ENCODE measurements at places on chromosomes 16 and 17.

- DNase-seq = peak; percentile 88
These were observed 6.1 kb upstream of the SP2 start for GRCh38 chr17:47889734-47890529.

DNA sequence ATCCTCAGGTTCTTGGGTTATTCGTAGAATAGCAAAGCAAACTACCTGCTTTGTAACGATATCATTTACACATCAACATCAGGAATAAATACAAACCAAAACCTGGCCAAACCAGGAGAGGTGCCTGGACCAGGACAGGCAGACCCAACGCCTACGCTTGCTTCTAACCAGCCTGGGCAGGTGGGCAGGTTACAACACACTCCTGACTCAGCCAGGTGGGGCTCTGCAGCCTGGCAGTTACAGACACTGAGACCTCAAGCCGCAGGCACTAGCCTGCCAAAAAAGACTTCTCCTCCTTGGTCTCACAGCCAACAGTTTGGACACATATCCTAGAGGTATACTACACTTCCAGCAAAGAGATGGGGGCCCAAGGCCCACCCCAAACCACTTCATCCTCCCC is 14.0 kb downstream of the ANKRD11 start:
- no peak for DNase-seq

GRCh38 chr16:27431773-27432532 is 30.0 kb downstream of the IL21R start:
- no peak for DNase-seq

DNA sequence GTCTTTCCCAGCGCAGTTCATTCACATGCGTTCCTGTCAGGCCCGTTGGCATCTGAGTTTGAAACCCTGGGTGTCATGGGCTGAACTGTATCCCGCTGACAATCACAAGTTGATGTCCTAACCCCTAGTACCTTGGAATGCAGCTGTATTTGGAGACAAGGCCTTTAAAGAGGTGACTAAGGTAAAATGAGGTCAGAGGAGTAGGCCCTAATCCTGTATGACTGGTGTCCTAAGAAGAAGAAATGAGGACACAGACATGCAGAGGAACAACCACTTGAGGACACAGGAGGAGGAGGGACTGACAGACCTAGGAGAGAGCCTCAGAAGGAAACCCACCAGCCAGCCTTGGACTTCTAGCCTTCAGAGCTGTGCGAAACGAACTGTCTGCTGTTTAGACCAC is 33.1 kb downstream of the TRPV2 start:
- no peak for DNase-seq

- no peak for DNase-seq
These were observed 67.9 kb downstream of the HIC1 start for GRCh38 chr17:2122641-2123302.

DNA sequence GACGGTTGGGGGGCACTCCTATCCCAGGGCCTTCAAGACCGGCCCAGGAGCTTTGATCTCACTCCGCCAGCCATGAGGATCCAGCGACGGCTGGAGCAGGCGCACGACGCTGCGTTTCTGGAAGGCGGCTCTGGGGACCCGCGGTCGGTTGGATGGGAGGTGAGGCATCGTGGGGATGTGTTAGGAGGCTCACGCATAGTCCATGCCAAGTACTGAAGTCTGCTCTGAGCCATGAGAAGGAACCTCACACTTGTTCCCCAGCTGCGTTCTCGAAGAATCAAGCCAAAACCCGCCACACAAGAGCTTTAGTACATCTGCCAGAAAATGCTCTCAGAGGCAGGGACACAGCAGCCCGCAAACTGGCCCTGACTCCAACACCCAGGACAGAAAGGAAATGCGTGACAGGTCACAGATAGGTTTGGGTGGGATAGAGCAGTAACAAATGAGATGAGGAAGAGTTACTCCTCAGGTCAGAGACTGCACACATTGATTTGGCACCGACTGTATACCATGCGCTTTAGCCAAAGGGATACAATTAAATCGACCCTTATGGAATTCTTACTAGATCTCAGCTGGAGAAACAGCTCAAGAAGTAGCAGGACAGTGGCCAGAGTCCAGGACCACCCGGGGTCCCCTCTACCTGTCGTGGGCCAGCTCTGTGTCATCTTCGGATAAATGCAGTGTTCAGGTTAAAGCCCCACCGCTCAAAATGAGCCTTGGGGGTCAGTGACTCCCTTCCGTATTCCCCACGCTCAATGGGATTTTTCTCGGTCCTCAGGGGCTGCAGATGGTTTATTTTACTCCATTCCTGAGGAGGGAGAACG is 6.7 kb upstream of the GSG1L start:
- no peak for DNase-seq

DNA sequence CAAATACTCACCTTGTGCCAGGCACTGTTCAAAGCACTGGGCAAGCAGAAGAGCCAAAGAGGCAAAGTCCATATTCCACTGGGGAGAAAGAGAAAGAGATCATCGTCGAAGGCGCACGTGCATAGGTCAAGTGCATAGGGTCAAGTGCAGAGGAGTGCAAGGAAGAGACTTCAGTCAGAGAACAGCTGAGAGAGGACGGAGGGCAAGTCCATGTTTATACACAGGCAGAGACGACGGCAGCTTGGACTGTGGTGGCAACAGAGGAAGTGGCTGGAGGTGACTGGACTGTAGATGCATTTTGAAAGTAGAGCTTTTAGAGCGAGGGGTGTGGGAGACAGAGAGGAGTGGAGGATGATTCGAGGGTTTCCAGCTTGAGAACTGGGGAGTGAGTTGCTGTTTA is 74.7 kb upstream of the SDK2 start:
- DNase-seq = no peak

- no peak for DNase-seq
These were observed 997 bp downstream of the HOXB7 start for GRCh38 chr17:48609759-48610281.

GRCh38 chr16:83802135-83802534 is 5.6 kb upstream of the HSBP1 start:
- no peak for DNase-seq

- DNase-seq = no peak
These were observed 53.8 kb downstream of the PDPK1 start for GRCh38 chr16:2591476-2592240.

- DNase-seq = no peak
These were observed 9.3 kb downstream of the SAP30BP start for GRCh38 chr17:75676461-75676860.

GRCh38 chr17:9371019-9371418 is 204.6 kb downstream of the STX8 start:
- DNase-seq = no peak

GRCh38 chr16:47999595-47999994 is 156.2 kb downstream of the ABCC12 start:
- no peak for DNase-seq

- DNase-seq = no peak
These were observed 17.0 kb downstream of the DUSP14 start for GRCh38 chr17:37506678-37507077.

- no peak for DNase-seq
These were observed 294.6 kb upstream of the HSBP1 start for GRCh38 chr16:83513008-83513755.

DNA sequence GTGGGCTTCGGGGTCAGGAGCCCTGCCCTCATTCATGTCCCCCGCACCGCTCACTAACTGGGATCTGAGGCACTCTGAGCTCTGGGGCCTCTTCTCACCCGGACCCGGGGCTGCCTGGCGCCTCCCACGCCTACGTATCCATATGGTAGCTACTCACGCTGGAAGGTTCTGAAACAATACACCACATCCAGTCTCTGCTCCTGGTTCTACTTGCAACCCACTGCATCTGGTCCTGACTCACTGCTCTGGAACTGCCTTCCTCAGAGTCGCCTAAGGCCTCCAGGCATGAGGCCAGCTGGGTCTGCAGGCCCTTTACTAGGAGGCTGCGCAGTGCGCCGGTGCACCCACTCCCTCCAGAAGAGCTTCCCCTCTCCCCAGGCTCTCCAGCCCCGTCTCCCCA is 18.1 kb downstream of the USP36 start:
- DNase-seq = no peak

DNA sequence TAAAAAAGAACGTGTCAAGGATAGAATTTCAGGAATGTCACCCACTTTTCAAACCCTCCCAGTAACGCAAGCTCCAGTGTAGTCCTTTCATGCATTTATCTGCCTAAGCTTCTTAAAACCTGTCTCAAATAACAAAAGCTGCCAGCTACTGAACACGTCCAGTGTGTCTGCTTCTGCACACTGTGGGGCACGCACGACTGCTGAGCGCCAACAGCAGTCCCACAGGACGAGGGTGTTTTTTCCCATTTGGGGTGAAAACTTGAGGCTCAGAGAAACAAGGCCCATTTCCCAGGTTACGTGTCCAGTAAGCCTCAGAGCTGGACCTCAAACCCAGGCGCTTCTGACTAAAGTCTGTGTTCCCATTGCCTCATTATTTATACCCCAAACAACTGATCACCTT is 17.2 kb downstream of the NTAN1 start:
- no peak for DNase-seq

DNA sequence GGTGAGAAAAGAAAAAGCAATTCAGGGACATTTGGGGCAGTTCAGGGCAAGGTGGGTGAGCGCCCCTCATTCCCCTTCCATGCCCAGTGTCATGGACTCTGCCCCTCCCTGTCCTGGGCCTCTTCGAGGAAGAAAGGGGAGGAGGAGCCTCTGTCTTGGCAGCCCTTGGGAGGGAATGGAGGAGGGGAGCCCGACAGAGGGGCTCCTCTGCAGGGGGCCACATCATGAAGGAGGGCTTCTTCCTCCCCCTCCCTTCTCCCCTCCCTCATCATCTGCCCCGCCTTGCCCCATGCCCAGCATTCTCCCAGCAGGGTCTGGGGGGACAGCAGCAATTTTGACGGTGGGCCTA is 33.2 kb upstream of the TAC4 start:
- DNase-seq = no peak

DNA sequence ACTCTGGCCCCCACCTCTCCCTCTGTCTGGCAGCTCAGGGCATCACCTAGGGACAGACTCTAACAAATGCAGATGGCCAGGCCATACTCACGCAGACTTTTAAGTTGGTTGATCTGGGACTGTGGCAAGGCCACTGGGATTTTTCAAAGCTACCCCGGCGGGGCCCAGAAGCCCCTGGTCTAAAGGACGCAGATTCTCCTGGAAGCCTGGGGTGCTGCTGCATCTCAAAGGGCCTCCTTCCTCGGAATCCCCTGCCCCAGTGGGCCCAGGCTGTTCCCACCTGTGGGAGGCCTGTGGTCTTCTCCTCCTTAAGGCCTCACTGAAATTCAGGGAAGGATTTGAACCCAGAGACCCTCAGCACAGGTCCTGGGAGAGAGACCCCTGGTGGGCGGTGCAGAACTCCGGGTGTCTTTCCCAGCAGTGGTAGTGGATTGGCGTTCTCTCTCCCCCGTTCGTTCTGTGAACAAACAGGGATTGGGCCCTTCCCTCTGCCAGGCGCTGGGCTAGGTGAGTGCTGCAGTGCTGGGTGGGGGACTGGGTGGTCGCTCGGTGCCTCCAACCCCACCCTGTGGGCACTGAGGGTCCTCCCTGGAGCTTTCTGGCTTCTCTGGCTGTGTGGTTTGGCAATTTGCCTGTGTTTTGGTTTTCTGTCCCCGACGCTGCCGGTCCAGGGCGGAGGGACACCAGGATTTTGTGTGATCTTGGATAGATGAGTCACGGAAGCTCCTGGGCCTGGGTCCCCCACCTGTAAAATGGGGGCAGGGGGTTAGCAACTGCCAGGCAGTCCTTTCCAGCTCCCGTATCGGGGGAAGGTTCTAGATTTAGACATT is 160.5 kb upstream of the GSE1 start:
- DNase-seq = no peak

- no peak for DNase-seq
These were observed 15.5 kb downstream of the TBC1D24 start for GRCh38 chr16:2490190-2491105.

GRCh38 chr17:45050481-45051059 is 862 bp downstream of the DCAKD start:
- DNase-seq = peak; percentile 23

DNA sequence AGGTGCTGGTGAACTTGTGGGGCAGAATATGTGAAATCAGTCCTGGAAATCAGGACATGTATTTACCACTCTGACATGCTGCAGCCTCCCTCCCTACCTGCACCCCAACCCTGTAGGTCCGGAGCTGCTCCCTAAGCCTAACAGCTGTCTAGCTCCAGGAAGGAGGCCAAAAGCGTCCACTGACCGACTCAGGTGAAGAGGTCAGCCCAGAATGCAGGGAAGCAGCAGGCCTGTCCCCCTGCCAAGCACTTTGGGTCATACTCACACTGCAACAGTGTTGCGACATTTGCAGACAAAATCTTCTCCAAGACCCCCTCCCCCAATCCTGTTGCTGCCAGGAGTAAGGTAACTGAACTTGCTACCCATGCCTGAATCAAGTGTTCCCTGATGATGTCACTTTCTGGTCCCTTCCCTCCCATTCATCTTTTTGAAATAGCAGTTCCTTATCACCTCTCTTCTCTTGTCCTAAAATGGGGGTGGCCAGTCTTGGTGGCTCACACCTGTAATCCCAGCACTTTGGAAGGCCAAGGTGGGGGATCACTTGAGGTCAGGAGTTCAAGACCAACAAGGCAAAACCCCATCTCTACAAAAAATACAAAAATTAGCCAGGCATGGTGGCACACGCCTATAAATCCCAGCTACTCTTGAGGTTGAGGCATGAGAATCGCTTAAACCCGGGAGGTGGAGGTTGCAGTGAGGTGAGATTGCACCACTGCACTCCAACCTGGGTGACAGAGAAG is 1.3 kb upstream of the ACLY start:
- no peak for DNase-seq

- DNase-seq = no peak
These were observed 47.2 kb downstream of the RGS9 start for GRCh38 chr17:65184235-65184959.

DNA sequence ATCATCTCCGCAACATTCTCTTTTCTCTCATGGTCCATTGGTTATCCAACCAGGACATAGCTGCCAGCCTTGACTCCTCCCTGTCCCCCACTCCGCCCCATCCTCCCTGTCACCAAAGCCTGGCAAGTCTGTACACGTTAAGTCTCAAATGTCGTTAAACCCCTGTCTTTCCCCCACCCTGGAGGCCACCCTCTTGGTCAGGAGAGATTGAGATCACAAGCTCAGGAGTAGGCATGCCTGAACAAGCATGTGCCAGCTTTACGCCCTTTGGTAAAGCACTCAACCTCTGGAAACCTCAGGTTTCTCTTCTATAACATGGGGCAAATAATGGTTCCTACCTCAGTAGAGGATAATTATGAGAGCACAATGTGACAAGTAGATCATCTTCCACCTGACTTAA is 38.1 kb upstream of the CCL1 start:
- DNase-seq = no peak

GRCh38 chr16:75627851-75628250 is 4.8 kb upstream of the ADAT1 start:
- no peak for DNase-seq

- no peak for DNase-seq
These were observed 31.4 kb downstream of the STX8 start for GRCh38 chr17:9544221-9544620.

- DNase-seq = no peak
These were observed 260.8 kb upstream of the PSMD7 start for GRCh38 chr16:74035816-74036215.

GRCh38 chr17:11047228-11047627 is 193.8 kb upstream of the SHISA6 start:
- DNase-seq = no peak

- DNase-seq = no peak
These were observed 78.2 kb upstream of the TMEM97 start for GRCh38 chr17:28240688-28241340.

Data from stimulated activated CD4-positive, alpha-beta T cell treated with anti-CD3 and anti-CD28 coated beads, Interleukin-12 subunit alpha, Interleukin-12 subunit beta, amount 100 ng/mL, for 48 hours (primary cell).